Activated CD4-positive, alpha-beta memory T cell treated with anti-CD3 and anti-CD28 coated beads for 36 hours (primary cell): ENCODE measurements at places on chromosomes 2 and 18. TPM values are rescaled to one million over a fixed set of nuclear protein-coding genes. Genes with fewer than 3 reads are reported as not detected.

DNAJC10 gene
- total RNA-seq, result 59.0 TPM

GRCh38 chr18:31190919-31191318 lies 28.3 kb upstream of the DSC1 start:
- H3K4me3 ChIP-seq, result no peak overlapping the region
- no peaks in the 10 kb centered on the region for H3K4me1 ChIP-seq
- no peaks in the 10 kb centered on the region for H3K36me3 ChIP-seq
- H3K27ac ChIP-seq, result no peak overlapping the region
- no peak for DNase-seq

DNA sequence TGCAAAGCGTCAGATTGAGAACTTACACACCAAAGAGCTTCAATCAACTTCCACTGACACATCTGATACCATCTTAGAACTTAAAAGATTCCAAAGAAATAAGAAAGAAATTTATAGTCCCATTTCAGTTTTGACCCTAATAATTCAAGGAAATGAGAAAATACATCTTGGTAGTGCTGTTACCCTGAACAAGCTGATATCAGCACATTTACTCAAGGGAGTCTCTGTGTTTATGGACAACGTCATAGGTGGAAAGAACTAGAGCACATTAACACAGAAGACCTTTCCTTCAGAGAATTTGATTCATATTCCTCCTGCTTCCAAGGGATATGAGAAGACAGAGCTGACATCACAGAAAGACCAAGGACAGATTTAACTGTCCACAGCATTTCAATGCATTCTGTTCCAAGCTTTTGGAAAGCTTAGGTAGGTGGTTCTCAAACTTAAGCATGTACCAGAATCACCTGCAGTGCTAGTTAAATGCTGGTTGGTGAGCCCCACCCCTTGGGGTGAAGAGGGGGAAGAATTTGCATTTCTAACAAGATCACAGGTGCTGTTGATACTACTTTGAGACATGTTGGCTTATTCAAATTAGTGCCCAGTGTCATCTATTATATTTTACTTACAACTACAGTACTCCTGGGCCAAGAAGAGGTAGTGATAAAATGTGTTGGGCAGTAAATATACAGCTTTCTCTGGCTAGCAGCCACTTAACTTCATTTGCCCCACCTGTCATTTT lies 59.8 kb downstream of the LDAH start:
- no peaks in the 10 kb centered on the region for H3K27me3 ChIP-seq
- H3K4me3 ChIP-seq, result no peak overlapping the region
- no peak overlapping the region for H3K27ac ChIP-seq
- DNase-seq, result no peak
- peaks cover 15% of the 10 kb centered on the region for H3K4me1 ChIP-seq

- H3K4me1 ChIP-seq, result peaks cover 44% of the 10 kb centered on the region
- no peaks in the 10 kb centered on the region for H3K36me3 ChIP-seq
- no peak for DNase-seq
- peak overlapping the region; percentile 25 for H3K27ac ChIP-seq
- no peaks in the 10 kb centered on the region for H3K27me3 ChIP-seq
Measured at GRCh38 chr2:136284226-136285119, 166.5 kb upstream of the CXCR4 start.

ERMN gene
- 0.82 TPM for total RNA-seq

DNA sequence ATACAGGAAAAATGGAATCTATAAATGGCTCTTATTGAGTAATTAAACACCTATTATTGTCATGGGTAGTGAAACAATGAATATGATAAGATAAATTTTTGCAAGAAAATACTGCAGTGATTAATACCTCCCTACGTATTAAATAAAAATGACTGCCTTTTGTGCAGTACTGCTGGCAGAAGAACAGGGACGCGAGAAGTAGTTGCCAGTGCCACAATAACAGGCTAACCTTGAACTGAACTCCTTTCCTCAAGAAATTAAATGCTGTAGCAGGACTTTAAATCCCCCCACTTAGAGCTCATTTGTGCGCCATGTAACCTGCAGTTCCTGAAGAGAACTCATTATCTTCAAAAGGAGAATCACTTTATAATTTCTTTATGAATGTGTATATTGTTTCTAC lies 24.6 kb downstream of the FIGN start:
- no peak for DNase-seq
- no peak overlapping the region for H3K27ac ChIP-seq
- no peak overlapping the region for H3K4me3 ChIP-seq
- H3K4me1 ChIP-seq, result no peaks in the 10 kb centered on the region
- no peaks in the 10 kb centered on the region for H3K27me3 ChIP-seq
- H3K36me3 ChIP-seq, result no peaks in the 10 kb centered on the region

PROM2 gene
- total RNA-seq, result 0.48 TPM

C18orf63 gene
- total RNA-seq, result not detected

HOXD13 gene
- total RNA-seq, result not detected

- H3K4me1 ChIP-seq, result no peaks in the 10 kb centered on the region
- no peak overlapping the region for H3K4me3 ChIP-seq
- no peak overlapping the region for H3K27ac ChIP-seq
Measured at GRCh38 chr2:121094101-121094500, 190.9 kb downstream of the TFCP2L1 start.

DNA sequence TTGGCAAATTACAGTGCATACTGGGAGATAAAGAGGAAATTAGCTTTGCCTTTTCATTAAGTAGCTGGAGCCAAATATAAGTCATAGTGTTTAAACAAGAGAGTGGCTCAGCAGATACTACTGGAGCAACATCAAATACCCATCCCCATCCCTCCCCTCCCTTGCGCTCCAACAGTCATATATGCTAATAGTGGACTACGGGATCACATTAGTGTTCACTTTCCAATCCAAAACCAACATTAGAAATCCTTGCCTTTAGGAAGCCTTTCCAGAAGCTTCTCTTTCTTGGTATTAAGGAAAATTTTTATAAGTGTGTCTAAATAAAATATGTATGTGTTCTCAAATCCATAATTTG lies 1669.3 kb downstream of the SUCLG1 start:
- no peaks in the 10 kb centered on the region for H3K27me3 ChIP-seq
- H3K4me3 ChIP-seq, result no peak overlapping the region
- no peaks in the 10 kb centered on the region for H3K36me3 ChIP-seq
- no peak overlapping the region for H3K27ac ChIP-seq

SIGLEC15 gene
- total RNA-seq, result not detected

EEF1B2 gene
- 1,194 TPM for total RNA-seq

DNA sequence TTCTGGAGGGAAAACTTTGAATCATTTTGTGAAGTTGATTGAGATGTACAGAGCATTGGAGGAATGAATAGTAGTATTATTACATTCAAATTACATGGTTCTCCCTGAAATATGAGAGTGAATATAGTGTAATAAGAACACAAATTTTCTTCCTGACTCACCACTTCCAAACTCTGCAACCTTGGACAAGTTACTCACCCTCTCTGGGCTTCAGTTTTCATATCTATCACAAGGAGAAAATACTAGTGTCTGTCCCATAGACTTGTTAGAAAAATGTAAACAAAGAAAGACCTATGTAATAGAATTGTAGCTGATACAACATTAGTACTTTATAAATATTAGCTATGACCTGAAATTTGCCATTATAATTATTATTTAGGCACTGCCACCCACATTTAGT lies 150.8 kb downstream of the LRRTM1 start:
- H3K36me3 ChIP-seq, result no peaks in the 10 kb centered on the region
- H3K27me3 ChIP-seq, result no peaks in the 10 kb centered on the region
- no peak overlapping the region for H3K4me3 ChIP-seq
- no peak overlapping the region for H3K27ac ChIP-seq
- H3K4me1 ChIP-seq, result no peaks in the 10 kb centered on the region

HTR2B gene
- not detected for total RNA-seq

DNA sequence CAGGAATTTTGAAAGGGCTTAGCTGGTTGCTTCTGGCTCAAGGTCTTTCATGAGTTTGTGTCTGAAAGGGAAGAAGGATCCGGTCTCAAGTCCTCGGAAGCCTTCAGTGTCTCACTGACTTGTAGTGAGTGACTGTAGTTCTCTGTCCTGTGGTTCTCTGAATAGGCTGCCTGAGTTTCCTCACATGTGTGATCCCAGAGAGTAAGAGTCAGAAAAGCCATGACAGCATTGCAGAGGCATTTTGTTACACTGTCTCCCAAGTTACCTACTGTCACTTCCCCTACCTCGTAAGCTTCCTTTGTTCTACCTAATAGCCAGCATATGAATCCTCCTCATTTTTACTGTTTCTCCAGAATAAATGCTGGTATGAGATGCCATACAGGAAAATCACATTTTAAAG lies 709.1 kb upstream of the CHAC2 start:
- no peaks in the 10 kb centered on the region for H3K4me1 ChIP-seq
- H3K27me3 ChIP-seq, result no peaks in the 10 kb centered on the region
- no peak overlapping the region for H3K4me3 ChIP-seq
- no peak for DNase-seq

- DNase-seq, result no peak
- no peaks in the 10 kb centered on the region for H3K4me1 ChIP-seq
- H3K36me3 ChIP-seq, result no peaks in the 10 kb centered on the region
- H3K4me3 ChIP-seq, result no peak overlapping the region
Measured at GRCh38 chr2:137380610-137381009, 583.7 kb upstream of the HNMT start.

DGKD gene
- total RNA-seq, result 46.4 TPM

DNA sequence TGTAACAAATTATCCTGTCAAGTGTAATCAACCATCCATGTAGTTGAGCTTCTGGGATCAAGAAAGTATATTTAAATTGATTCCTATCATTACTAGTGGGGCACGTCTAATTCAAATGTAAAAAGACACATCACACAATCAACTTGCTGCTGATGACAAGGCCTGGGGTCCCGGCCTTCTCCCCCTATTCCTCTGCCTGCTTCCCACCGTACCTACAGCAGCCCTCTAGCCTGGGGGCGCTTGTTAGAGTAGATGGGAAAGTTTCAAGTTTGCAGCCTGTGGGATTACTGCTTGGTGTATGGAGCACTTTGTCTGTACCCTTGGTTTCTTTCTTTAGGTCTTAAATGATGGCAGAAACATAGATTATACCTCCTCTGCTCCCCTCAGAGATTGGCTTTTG lies 333.3 kb upstream of the KYNU start:
- no peaks in the 10 kb centered on the region for H3K27me3 ChIP-seq
- H3K27ac ChIP-seq, result no peak overlapping the region
- no peak for DNase-seq
- no peak overlapping the region for H3K4me3 ChIP-seq

HMSD gene
- total RNA-seq, result 19.5 TPM

DNA sequence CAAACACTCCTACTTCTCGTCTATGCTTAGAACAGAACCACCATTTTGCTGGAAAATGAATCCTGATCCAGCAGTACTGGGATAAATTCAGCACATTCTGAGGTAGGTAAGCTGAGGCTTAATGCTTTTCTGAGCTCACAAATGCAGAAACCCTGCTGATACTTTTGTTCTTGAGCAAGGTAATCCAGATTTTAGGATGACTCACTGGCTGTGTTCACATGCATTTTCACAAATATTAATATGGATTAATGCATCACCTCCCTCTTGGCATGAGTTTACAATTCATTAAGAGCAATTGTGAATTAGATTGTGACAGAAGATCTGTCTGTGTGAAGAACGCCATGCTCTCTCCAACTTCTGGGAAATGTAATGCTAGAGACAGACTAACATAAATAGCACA lies 42.2 kb downstream of the RAD51AP2 start:
- H3K4me1 ChIP-seq, result no peaks in the 10 kb centered on the region
- H3K27ac ChIP-seq, result no peak overlapping the region
- no peaks in the 10 kb centered on the region for H3K36me3 ChIP-seq

DNA sequence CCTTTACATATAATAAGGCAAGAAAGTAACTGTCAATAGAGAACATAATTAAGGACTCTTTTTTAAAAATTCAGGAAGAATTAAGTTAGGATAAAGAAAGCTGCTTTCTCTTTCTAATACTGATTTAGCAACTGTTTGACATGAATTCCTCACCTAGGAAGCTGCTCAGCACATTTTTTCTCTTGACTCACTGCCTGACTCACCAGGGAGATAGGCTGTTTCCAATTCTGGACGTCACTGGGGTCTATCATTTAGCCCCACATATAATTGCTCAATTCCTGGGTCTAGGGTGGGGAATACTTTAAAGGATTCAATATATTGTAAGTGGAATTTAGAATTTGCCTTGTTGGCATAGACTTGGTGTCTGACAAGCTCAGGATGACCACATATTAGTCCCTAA lies 50.8 kb upstream of the UGP2 start:
- H3K27me3 ChIP-seq, result no peaks in the 10 kb centered on the region
- H3K36me3 ChIP-seq, result no peaks in the 10 kb centered on the region
